Naive thymus-derived CD4-positive, alpha-beta T cell (primary cell): ENCODE measurements at places on chromosomes 12 and 14. TPM values are rescaled to one million over a fixed set of nuclear protein-coding genes. Genes with fewer than 3 reads are reported as not detected.

- no peak for DNase-seq
Measured at GRCh38 chr12:80175307-80175930, 76.1 kb downstream of the OTOGL start.

GRCh38 chr12:47731723-47732122, 6.4 kb upstream of the ENDOU start:
- no peak for DNase-seq

GRCh38 chr12:8687846-8688601, 9.8 kb upstream of the RIMKLB start:
- DNase-seq = no peak

DNA sequence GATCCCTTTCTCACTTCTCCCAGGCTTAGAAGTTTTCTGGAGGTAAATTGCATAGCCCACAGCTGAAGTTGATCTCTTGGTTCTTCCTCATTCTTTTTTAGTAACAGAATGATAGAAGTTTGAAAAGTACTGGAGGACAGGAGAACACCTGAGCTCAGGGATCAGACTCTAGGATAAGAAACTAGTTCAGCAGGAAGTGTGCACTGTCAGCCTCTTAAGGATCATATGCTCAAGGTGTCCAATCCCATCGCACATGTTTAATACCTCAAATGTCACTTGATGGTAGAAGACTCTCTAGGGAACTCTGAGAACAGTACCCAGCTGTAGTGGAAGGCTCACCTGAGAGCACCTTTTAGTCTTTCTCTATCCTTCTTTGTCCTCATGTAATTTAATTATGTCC, 14.7 kb upstream of the LIMA1 start:
- DNase-seq = no peak

- DNase-seq = no peak
Measured at GRCh38 chr14:91035855-91036254, 24.6 kb downstream of the RPS6KA5 start.

RBM25 gene
- total RNA-seq = 168 TPM

- no peak for DNase-seq
Measured at GRCh38 chr12:54397157-54397556, 12.6 kb upstream of the ZNF385A start.

GRCh38 chr12:125804660-125805059, 739.4 kb downstream of the AACS start:
- DNase-seq = no peak

DNA sequence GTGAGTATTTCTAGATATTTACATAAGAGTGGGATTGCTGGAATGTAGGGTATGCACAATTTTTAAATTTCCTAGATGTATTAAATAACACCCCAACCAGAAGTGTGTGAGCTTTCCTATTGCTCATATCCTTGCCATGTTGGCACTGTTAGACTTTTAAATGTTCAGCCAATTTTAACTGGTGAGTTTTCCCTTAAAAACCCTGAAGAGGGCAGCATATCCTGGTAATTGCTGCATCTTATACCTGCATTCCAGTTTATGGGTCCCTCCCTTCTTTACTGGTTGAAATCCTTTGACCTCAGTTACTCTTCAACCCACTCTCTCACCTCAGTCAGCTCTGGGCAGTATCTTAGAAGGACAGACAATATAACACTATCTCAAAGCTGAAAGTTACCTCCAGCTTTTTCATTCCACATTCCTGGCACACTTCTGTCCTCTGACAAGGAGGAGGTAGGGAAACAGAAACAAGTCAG, 270.6 kb downstream of the PAWR start:
- no peak for DNase-seq

DNA sequence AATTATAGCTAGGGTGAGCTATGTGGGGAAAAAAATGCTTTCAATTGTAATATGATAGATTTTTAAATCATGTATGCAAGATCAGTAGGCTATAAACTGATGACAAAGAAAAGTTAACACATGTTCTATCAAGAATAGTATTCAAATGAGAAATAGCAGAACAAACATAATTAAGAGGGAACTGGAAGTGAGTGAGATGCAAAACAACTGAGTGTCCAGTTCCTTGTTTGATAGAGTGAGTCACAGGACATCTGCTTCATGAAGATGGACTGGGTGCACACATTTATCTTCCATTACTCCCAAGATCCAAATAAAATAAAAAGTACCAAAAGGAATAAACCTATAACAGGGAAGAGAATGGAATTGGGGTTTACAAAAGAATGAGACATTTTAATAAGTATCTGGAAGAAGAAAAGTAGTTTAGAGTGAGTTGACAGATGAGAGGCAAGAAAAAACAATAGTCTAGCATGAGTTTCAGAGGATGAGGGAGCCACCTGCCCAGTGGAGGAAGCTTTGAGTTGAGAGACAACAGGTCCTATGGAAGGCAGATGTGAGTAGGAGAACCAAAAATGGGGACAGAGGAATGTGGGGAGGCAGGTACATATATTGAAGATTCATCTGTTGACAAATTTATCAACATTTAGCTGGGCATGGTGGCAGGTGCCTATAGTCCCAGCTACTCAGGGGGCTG, 178.1 kb upstream of the ARHGAP5 start:
- no peak for DNase-seq

RBP5 gene
- total RNA-seq = 0.50 TPM

- no peak for DNase-seq
Measured at GRCh38 chr12:96892104-96892503, 15.0 kb upstream of the NEDD1 start.

ANO4 gene
- total RNA-seq = not detected

LRTM2 gene
- not detected in 2 replicates for total RNA-seq

DNA sequence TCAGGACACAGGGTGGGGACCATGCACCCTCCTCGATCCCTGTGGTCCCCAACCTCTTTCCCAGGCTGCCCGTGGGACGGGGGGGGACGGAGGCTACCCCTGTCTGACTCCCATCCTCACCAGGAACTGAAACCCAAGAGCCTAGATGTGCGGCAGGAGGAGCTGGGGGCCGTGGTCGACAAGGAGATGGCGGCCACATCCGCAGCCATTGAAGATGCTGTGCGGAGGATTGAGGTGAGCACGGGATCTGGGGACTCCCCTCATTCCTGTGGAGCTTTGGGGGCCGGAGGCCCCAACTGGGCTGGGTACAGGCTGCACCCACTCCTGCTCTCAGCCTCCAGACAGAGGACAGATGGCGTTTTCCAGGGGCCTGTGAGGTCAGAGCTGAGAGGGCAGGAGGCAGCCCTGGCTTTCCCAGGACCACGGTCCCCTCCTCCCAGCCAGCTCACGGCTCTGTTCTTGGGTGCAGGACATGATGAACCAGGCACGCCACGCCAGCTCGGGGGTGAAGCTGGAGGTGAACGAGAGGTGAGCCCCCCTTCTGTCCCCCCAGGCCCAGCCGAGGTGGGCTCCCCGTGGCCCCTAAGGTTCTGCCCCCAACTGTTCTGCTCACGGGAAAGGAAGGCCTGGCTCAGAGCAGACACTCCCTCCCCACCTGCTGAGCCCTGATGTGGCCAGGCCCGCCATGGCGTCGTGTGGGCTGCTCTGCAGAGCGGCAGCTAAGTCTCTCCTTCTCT, 24.2 kb downstream of the HIP1R start:
- DNase-seq = no peak

- DNase-seq = no peak
Measured at GRCh38 chr14:68033336-68033932, 213.9 kb downstream of the RAD51B start.

GRCh38 chr12:8077207-8077606, 4.9 kb upstream of the NECAP1 start:
- DNase-seq = no peak

GRCh38 chr12:2467447-2468195, 327.1 kb upstream of the FKBP4 start:
- no peak for DNase-seq

- DNase-seq = no peak
Measured at GRCh38 chr12:92297405-92297804, 151.8 kb upstream of the BTG1 start.

DNA sequence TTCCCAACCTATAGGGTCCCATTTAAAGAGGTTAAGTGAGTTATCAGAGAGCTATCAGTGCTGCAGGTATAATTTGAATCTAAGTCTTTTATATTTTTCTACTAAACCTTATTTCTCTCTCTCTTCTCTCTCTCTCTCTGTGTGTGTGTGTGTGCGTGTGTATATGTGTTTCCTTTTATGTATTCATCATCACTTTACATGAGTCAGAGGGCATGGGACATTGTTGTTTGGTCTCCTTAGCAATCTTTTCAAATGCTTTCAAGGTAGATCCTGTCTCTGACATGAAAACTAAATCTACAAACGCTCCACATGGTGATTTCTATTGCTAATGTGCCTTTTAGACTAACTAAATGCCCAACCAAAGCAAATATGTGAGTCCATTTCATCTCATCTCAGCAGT, 459.7 kb downstream of the BTG1 start:
- DNase-seq = no peak

GRCh38 chr12:51430196-51430895, 5.7 kb downstream of the SLC4A8 start:
- no peak for DNase-seq

DNA sequence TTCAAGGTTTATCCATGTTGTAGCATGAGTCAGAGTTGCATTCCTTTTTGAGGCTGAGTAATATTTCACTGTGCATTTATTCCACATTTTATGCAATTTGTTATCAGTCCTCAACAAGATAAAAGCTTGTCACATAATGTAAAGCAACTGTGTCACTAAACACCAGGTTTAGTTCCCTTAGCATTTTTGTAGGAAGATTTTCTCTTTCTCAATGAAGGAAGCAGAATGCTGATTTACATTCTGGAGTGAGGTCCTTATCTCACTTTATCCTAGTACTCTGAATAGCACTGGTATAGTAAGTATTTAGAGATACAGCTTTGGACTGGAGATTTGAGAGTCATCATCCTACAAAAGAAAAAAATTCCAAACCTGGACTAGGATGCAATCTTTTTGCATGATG, 9.8 kb upstream of the EXD2 start:
- no peak for DNase-seq

GRCh38 chr12:97923546-97923945, 460.9 kb downstream of the RMST start:
- DNase-seq = no peak
